AG08395 (cell line): ENCODE measurements at places on chromosomes 2 and 18.
A peak's percentile ranks its signal among the peaks of the same experiment; 100 is the strongest.

DNA sequence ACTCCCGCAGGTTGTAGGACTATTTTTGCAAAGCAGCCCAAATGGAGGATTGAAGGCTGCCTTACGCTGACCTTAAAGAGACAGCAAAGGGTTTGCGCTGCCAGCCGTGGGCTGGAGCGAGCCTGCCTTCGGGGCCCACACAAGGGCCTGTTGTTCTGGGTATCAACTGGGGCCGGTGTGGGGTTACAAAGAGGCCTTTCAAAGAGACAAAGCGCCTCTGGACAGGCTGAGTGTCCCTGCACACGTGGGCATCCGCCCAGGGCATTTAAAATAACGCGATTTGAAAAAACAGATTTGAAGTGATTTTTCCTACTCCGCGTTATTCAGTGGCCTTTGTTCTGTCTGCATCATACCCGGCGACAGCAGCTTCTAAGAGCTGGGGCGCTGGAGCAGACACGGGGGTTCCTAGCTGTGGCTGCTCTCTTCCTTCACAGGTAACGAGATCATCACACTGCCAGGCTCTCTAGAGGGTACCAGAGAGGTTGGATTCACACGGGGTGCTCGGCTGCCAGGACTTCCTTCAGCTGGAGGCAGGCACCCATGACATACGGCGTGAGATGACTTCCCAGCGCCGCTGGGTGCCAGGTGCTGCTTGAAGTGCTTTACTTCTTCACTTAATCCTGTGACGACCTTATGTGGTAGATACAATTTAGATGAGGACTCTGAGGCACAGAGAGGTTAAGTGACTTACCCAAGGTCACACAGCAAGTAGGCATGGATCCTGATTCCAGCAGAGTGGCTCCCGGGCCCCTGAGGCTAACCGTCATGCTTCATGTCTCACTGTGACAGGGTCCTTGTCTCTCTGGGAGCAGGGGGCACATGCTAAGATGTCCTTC is 32.2 kb downstream of the MAL start:
- DNase-seq: no peak

DNA sequence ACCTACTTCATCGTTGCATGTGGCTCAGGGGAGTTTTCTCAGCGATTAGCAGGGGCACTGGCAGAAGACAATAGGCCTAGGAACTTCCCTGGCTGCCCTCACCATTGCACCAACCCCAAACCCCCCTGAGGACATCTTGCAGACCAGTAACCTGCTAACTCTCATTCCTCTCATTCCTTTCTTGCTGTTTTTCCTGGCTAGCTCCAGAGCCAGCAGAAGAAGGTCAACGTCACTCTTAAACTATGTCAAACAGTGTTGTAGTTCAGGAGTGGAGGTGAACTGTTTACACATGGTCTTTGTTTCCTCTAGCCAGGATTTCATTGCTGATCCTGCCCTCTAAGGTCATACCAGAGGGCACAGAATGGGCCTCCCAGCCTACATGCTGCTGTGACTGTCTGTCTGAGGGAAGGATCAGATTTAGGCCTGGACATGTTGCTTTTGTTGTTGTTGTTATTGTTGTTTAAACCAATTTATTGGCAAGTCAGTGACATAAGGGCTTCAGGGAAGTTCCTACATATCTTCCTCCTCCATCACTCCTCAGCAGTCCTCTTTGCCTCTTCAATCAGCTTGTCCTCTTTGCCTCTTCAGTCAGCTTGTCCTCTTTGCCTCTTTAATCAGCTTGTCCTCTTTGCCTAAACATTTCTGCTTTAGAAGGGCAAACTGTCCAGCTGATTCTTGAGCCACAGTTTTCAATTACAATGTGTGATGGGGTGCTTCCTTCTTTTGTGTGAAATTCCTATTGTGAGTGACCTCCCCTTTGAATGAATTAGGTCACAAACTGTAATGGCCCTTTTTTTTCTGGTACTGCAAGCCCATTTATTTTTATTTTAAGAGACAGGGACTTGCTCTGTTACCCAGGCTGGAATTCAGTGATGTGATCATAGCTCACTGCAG is 471.9 kb upstream of the TNP1 start:
- DNase-seq: peak; percentile 58

DNA sequence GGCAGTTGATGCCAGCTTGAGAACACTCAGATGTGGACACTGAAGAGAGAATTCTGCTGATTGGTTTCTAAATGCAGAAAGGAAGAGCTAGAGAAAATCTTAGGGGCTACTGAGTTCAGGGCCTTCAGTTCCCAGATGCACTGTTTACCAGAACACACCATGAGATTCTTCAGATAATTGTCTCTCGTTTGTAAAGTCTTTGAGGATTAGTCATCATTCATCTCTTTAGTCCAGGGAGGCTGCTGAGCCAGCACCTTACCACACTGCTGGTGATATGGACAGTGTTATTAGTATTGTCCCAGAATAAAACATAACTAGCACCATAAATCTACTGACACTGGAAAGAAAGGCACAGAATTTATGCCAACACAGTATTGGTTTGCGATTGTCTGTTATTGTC is 690.8 kb upstream of the CELF4 start:
- DNase-seq: no peak

DNA sequence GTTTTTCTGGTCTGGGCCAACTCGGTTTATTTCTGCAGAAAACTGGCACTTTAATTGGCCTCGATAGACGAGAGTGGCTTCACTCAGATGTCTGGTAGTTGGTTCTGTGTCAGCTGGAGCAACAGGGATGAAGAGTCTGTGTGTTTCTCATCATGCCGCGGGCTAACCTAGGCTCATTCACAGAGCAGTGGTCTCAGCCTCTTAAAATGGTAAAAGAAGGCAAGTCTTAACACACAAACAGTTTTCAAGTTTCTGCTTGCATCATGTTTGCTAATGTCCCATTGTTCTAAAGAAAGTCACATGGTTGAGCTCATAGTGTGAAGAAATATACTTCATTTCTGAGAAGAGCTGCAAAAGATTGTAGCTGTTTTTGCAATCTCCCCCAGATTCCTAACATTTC is 37.5 kb upstream of the ANXA4 start:
- no peak for DNase-seq

GRCh38 chr2:205764270-205764746 is 82.0 kb downstream of the NRP2 start:
- no peak for DNase-seq

GRCh38 chr2:85772019-85772745 is 18.4 kb downstream of the ATOH8 start:
- DNase-seq: peak; percentile 97

- no peak for DNase-seq
These were observed 6.7 kb downstream of the EHD3 start for GRCh38 chr2:31240381-31241365.

DNA sequence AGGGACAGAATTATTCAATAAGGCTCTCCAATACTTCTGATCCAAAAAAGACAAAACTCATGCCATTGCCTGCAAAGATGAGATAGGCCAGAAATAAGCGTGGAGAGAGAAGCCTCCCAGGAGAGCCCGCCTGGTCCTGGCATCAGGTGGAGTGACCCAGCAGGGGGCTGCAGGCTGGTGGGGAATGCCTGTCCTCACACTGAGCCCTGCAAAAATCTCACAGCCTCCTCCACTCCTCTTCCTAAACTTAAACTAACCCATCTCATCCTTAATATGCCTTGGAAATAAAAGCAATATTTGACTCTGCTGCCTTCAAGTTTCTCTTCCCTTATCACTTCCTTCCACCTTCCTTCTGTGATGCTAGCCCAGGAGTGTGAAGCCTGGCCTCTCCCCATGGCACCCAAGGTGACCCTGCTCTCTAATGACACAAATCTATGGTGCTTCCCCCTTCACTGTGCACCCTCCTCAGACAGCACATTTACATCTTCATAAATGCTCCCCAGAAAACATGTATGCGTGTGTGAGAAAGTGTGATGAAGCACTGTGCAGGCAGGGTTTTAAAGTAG is 218.4 kb downstream of the ANAPC1 start:
- no peak for DNase-seq

GRCh38 chr2:98269830-98270229 is 76.4 kb upstream of the CNGA3 start:
- DNase-seq: peak; percentile 17

DNA sequence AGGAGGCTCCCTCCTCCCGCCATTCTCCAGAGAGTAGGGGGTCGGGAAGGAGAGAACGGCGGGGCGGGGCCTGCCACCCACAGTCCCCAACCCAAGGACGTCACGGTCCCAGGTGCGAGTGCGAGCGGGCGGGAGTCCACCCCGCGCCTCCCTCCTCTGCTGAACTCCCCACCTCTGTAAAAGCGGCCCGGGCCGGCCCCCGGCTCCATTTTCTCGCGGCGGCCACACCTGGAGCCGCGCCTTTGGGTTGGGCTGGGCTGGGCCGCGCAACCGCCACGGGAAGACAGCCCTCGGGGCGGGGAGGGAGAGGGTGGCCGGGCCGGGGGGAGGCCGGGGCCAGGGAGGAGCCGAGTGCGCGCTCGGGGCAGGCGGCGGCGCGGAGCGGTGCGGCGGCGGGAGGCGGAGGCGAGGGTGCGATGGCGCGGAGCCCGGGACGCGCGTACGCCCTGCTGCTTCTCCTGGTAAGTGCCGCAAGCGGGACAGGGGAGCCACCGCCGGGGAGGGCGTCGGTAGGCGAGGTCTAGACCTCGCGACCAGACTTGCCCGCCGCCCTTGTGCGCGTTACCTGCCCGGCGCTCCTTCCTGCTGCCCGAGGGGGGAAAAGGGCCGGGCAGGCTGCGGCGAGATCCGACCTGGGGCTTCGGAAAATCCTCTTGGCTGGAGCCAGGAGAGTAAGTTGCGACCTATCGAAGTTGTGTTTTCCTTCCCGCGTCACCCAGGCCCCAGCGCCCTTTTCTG is at the start of gene DSG2:
DSG2 (plus strand) TSS at position 342 of the 738 bp plus-strand sequence; CDS start at position 417, 75 bp downstream.
- DNase-seq: no peak

DNA sequence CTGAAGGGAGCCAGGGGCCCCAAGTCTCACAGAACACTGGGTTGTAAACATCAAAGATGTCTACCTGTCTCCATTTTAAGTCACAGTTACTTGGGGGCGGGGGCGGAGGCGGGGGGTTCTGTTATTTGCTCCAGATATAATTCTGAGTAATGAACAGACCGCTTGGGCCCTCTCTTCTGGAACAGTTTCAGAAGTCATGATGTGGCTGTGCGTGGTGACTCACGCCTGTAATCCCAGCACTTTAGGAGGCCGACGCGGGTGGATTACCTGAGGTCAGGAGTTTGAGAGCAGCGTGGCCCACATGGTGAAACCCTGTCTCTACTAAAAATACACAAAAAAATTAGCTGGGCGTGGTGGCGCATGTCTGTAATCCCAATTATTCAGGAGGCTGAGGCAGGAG is 157.9 kb upstream of the APCDD1 start:
- no peak for DNase-seq

DNA sequence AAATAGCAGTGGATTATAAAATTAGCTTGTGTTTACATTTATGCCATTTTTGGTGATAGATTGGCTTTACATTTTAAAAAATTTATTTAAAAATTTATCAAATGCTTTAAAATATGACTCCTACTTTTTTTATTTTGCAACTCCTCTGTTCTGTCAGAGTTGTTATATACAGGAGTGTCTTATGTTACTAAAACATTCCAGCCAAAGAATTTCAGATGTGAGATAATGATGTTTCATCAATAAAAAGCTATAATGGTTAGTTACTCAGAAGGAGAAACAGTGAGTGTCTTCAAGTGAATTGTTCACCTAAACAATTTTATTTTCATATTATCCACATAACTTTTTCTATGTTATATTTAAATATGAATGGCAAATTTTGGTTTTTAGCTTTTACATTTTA is 52.7 kb downstream of the GLS start:
- DNase-seq: no peak

DNA sequence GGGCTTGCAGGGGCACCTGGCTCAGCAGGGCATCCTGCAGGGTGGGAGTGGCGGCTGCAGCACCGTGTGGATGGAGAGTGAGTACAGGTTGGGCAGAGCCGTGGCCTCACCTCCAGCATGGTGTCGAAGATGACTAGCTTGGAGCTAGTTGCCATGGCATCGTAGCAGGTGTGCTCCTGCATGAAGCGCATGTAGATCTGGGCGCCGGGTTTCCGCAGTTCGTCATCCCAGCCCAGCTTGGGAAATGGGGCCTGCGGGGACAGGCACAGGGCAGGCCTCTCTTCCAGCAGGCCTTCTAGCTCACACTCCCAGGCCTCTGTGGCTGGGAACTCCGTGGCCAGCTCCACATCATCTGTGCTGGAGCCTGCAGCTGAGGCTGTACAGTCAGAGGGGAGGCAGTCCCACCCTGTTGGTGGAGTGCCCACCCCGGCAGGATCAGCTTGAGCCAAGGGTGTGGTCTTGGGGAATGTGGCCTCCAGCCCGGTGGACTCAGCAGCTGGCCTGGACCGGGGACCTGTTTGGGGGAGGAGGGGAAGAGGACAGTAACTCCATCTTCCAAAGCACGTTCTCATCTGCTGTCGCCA is 1.6 kb downstream of the PRKAG3 start:
- no peak for DNase-seq

DNA sequence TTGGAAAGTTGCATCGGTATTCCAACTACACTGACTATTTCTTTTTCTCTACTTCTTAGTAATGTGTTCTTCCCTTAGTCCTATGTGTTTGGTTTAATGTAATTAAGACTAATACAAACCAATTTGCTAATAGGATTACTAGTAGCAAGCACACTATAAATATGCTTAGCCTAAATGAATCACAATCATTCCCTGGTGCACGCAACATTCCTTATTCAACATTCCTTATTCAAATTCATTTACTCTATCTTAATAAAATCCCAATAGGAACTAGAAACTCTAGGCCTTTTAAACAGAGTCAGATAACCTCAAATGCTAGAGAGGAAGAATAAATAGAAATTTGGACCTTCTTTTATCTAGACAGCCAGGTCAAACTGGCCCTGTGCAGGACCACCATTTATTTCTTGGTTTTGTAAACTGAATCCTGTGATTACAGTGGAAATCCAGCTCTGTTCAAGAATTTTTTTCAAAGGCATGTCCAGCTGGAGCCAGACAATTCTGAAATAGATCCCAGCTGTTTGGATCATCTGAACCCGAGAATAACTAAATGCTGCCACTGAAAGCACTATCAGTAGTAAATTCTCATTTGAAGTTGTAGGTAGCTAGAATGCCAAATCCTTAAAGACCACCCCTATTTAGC is 103.1 kb downstream of the PPP1R1C start:
- DNase-seq: no peak

GRCh38 chr2:167783261-167784083 is 463.9 kb downstream of the STK39 start:
- DNase-seq: no peak

DNA sequence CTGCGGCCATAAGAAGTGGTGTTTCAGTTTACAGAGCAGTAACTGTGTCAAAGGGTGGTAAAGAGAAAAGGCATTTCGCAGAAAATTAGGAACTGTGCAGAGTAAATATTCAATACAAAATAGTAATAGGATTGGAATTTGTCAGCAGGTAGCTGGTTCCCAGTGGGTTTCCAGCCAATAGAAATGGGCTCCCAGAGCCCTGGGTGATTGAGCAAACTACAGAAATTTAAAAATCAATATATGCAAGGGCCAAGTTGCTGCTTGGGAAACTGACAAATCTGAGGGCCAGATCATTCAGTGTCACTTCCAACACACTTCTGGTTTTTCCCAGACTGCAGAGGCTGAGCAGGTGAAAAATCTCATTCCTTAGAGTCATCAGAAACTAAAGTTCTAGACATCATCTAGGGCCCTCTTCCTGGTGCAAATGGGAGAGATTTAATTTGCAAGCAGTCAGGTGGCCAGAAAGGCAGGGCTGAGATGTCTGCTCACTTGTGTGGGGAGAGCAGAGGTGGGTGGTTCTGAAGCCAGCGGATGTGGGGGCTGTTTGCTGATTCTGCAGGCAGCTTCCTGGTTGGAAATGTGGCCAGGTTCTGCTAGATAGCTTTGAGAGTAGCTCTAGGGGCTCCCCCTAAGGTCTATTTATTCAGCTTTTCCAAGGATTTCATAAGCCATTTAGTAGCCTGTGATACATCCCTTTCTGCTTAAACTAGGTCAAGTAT is 182.4 kb downstream of the NCK2 start:
- DNase-seq: no peak
